ENCODE measurements at places on chromosomes 2 and 18.

DNA sequence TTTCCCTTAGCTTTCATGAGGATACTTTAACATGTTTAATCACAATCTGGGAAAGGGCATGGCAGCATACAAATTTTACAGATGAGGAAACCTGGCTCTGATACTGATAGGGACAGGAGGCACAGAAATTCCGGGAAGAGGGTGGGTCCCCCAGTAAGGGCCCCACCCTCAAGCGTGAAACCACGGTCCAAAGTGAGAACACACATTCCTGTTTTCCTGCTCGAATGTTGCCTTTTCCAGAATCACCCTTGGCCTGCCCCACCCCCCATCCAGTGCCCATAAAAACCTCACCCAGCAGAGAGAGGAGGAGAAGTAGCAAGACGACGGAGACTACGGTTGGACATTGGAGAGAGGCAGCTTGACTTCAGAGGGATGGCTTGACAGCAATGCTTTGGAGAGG lies 98.2 kb downstream of the HIBCH start:
- no peak for DNase-seq

- DNase-seq = no peak
These were observed 2.4 kb downstream of the CYP26B1 start for GRCh38 chr2:72145289-72145657.

DNA sequence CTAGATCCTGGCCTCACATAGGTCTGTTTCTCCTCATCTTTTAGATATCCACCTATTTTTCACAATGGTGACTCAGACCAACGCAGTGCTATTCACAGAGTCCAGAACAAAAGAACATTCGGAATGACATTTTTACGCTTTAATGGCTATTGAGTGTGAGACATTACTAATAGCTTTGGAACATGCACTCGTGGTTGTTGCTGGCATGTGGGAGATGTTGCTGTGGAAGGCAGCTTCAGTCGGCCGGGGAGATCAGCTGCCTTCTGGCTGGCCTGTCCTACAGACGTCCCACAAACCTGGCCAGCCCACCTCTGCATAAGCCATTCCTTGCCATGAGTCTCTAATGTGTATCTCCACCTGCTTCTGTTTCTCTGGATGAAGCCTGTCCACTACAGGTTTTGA lies 3.4 kb downstream of the MBP start:
- DNase-seq = no peak

GRCh38 chr2:170324640-170325046 lies 146.7 kb downstream of the MYO3B start:
- DNase-seq = peak; percentile 2

DNA sequence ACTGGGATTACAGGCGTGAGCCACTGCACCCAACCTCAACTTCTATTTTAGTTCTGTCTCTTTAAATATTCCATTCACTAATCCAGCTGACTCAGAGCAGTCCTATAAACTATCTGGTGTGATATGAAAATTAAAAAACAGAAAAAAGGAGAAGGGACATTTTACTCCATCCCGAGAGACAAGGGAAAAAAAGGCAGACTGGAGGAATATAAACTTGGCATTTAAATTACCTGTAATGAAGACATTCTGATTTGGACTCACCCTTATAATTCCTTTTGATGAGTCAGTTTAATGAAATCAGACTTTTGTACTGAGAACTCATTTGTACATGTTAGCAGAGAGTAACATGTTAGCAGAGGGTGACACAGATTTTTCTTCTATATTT lies 74.8 kb upstream of the RIOK3 start:
- no peak for DNase-seq

- DNase-seq = no peak
These were observed 138.7 kb upstream of the PID1 start for GRCh38 chr2:229409751-229410181.

GRCh38 chr2:136205615-136206014 lies 87.7 kb upstream of the CXCR4 start:
- no peak for DNase-seq

DNA sequence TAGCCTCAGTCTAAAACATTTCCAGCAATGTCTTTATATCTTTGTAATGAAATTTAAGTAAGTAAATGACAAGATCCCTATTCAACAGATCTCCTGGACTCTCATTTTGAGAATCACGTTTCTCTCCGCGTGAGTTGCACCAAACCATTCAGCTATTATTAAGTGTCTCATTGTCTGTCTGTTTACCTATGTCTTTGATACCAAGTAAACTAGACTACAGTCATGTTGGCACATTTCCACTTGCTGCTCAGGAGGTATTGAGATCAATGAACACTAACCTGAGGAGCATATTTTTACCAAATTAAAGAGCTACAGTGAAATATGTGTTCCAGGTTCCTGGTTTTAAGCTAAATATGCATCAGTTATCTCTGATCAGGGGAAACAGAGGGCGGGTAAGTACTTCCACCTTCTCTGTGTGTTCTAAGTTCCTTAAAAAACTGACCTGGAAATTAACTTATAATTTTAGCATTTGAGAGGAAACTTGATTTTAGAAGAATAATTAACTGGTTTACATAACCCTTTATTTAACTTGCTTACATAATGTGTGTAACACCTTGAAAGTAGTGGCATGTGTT lies 125.8 kb downstream of the OSBPL6 start:
- no peak for DNase-seq

GRCh38 chr2:234161932-234162331 lies 111.4 kb downstream of the SPP2 start:
- no peak for DNase-seq

GRCh38 chr2:234032279-234032856 lies 18.1 kb upstream of the SPP2 start:
- DNase-seq = peak; percentile 32

DNA sequence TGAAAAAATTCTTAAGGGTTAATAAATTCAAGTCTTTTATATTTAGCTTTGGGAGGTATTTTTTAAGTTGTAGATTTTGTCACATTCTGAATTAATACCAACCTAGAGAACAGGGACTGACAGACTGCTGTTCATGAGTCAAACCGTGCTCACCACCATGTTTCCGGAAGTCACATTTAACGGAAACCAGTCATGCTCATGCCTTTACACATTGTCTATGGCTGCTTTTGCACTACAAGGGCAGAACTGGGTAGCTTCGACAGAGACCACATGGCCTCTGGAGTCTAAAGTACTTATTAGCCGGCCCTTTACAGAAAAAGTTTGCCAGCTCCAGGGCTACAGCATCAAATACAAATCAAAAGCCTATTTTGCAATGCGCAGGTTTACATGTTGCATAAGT lies 33.3 kb downstream of the LONRF2 start:
- DNase-seq = no peak

GRCh38 chr2:181770150-181770549 lies 89.8 kb upstream of the NEUROD1 start:
- DNase-seq = no peak

DNA sequence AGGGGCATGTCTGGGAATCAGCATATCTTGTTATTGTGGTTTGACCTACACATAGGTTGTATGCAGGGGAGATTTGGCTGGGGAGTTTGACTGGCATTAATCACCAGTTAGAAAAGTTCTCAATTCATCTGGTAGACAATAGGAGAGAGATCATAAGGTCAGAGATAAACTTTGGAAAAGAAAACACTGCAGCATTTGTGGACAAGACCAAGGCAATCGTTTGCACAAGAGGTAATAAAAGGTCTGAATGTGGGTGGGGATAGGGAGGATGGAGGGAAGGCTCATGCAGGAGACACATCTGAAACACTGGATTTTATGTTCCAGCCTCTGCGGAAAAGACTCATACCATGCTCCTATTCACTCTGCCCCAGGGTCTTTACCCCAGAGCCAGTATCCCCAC lies 136.9 kb downstream of the MAIP1 start:
- no peak for DNase-seq

Measured in fibroblast of the conjunctiva (primary cell).